ENCODE measurements at places on chromosomes 6 and 20.

DNA sequence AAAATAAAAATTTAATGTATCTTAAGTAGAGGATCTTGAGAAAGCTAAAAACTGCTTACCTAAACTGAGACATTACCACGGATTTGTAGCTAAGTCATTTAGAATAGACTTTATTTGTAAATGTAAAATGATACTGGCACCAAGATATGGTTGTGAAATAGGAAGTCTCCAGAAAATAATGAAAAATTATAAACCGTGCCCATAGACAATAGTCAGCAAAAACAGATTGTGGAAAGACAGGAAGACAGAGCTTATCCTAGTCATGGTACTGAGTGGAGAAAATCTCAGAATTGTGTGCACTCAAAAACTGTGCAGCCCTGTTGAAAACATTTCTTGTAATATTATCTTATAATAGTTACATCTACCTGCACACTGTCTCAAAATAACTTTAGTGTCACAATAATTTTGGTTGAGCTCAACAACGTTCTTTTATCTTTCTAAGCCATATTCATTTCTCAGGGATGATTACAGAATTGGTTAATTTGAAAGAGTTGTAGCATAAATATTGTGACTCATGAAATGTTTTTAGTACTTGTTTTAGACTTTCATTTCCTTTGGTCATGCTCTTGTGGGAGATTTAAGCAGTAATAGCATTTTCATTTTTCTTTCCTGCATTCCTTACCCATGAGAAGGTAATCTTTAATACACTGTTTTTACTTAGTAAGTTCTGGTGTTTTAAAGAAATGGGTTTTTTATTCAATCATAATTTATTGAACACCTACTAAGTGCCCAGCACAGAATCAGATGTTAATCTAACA lies 174.5 kb downstream of the SOX4 start:
- no peak for DNase-seq

DNA sequence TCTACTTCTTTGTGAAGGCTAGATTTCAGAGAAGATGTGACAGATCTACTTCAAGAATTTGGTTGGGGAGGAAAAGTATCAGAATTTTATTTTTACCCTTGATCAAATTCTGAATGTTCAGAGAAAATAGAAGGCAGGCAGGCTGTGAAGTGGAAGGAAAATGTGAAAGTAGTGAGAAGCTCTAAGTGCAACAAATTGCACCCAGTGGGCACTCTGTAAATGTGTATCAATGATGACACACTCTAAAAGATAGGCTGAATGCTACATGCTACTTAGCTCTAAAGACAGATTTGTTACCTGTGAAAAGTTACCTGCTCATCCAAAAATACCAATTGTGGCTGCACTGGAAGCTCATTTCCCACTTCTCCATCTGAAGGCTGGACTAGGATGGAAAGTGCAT lies 438.6 kb downstream of the PKHD1 start:
- no peak for DNase-seq

- DNase-seq: no peak
Measured at GRCh38 chr6:4320860-4321259, 185.5 kb upstream of the ECI2 start.

- DNase-seq: no peak
Measured at GRCh38 chr6:135922174-135922573, 70.7 kb downstream of the PDE7B start.

GRCh38 chr20:41456351-41456750 lies 89.7 kb upstream of the EMILIN3 start:
- no peak for DNase-seq

- peak; percentile 86 for DNase-seq
Measured at GRCh38 chr20:21505810-21506530, 7.9 kb downstream of the NKX2-2 start.

GRCh38 chr6:25482996-25483395 lies 169.0 kb upstream of the SCGN start:
- DNase-seq: no peak

Data from activated CD4-positive, alpha-beta T cell treated with anti-CD3 and anti-CD28 coated beads for 36 hours (primary cell).